ENCODE measurements at places on chromosomes 13 and 19.

DNA sequence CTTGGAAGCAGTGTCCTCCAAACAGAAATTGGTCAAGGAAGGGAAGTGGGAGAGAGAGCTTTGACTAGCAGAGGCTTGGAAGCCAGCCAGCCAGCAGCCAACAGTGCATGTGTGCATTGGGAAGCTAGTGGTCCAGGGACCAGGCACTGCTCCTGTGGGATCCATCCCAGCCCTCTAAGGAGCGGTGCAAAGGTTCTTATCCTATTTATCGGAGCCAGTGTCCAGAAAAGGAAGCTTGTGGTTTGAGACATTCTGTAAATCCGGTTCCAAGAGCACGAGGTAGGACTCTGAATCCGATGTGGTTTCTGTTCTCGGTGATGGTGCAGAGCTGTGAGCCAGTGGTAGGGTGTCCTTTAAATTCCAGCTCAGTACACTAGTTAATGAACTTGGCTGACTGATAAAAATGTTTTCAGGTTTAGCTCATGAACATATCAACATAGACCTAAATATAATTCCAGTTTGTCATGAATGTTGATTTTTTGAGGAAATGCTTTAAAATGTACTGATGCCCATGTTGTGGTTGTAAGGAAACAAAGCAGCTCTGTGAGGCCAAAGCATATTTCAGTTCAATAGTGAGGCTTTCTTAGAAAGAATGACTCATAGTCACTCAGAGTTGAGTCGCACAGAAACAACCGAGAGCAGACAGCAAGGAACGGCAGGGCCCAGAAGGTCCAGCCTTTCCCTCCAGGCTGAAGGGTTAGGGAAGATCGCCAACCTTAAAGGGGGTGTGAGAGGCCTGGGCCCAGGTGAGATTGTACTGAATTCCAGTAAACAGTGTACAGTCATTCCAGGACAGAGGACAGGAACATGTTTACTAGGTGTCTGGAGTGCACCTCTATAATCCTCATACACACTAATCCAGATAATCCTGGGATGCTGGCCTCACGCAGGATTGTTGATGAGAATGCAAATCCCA is 21.5 kb upstream of the GARRE1 start:
- DNase-seq: peak; percentile 75

DNA sequence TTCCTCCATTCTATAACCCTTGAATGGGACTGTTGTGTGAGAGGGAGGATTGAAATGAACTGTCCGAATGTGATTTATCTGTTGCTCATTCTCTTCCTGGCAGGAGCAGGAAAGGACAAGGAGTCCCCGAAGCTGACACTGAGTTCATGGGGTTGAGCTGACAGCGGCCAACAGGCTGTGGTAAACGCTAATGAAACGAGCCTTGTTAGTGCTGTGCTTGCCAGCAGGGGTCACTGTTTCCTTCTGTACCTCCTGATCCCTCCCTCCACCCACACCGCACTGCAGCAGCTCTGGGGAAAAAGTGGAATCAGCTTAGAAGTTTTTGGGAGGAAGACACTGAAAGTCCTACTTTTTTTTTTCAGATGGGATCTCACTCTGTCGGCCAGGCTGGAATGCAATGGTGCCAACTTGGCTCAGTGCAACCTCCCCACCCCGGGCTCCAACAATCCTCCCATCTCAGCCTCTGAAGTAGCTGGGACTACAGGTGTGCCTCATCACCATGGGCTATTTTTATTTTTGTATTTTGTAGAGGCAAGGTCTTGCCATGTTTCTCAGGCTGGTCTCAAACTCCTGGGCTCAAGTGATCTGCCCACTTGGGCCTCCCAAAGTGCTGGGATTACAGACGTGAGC is 6.7 kb upstream of the ZNF761 start:
- peak; percentile 79 for DNase-seq

DNA sequence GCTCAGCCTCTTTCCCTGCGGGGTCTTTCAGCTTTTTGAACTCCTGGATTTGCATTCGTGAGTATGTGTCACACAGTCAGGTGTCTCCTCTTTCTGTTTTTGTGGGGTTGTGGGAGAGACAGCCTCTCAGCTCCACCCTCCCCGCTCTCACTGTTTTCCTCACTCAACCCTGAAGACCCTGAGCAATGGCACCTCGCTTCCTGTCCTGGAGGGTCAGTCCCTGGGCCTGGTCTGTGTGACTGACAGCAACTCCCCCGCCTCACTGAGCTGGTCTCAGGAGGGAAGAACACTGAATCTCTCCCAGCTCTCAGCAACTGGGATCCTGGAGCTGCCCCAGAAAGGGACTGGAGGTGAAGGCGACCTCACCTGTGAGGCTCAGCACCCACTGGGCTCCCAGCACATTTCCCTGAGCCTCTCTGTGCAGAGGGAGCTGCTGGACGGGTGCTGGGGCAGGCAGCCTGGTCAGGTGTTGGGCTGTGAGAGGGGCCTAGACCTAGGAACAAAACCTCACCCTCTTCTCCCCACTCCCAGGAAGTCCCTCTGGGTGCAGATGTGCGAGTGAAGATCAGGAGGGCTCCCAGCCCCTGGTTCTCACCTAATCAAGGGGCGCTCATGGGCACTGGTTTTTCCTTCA is 4.2 kb upstream of the SIGLEC7 start:
- no peak for DNase-seq

- DNase-seq: no peak
Observed at GRCh38 chr19:2421581-2422306, 5.6 kb downstream of the TIMM13 start.

DNA sequence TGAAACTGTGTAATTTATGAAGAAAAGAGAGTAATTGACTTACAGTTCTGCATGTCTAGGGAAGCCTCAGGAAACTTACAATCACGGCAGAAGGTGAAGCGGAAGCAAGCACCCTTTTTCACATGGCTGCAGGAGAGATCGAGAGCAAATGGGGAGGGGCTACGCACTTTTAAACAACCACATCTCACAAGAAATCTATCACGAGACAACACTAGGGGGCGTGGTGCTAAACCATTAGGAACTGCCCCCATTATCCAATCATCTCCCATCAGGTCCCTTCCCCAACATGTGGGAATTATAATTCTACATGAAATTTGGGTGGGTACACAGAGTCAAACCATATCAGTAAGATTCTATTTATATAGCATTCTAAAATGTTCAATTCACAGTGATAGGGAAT is 114.8 kb upstream of the TRPC4 start:
- no peak for DNase-seq

DNA sequence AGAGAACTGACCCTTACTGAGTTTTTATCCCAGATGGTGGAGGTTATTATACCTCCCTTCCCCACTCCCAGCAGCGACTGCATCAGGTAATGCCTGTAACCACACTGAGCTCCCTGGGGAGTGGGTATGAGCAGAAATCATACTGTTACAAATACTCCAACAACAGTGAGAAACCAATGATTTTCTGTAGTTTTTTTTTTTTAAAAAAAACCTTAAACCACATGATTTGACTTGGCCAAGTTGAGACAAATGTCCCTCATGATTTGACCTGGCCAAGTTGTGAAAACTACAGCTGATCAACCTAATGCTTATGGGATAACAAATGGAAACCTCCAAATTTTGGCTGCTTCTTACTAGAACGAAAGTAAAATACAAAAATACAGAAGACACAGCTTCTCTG is 33.1 kb upstream of the SERP2 start:
- DNase-seq: no peak

GRCh38 chr13:73521290-73521624 is 462.5 kb downstream of the KLF5 start:
- DNase-seq: no peak

DNA sequence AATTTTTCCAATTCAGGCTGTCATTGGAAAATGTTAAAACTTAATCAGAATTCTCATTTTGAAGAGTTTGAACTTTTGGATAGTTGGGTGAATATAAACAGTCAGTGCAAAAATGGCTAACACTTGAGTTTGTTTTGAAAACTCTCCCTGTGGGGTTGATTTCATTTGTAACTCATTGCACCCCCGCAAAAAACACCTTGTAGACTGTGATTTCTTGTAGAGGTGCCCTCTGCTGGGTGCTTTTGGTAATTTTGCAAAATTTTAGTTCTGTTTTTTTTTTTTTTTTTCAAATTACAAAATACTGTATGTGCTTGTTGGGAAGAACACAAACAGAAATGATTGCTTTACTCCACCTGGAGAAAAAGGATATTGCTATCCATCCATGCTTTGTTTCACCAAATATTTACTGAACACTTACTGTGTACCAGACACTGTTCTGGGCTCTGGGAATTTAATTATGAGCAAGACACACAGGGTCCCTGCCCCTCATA is 28.2 kb upstream of the GPI start:
- DNase-seq: no peak

- no peak for DNase-seq
Observed at GRCh38 chr13:40047322-40047771, 391.9 kb downstream of the COG6 start.

DNA sequence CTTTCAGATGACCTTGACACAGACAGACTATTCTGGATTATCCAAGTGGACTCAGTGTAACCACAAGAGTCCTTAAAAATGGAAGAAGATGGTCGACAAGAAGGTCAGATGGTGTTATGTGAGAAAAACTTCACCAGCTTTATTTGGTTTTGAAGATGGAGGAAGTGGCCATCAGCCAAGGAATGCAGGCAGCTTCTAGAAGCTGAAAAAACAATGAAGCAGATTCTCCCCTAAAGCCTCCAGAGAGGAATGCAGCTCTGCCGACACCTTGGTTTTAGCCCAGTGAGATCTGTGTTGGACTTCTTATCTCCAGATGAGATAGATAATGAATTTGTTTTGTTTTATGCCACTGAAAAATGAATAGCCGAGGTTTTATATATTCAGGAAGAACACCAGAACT is 501.5 kb downstream of the DCT start:
- no peak for DNase-seq

DNA sequence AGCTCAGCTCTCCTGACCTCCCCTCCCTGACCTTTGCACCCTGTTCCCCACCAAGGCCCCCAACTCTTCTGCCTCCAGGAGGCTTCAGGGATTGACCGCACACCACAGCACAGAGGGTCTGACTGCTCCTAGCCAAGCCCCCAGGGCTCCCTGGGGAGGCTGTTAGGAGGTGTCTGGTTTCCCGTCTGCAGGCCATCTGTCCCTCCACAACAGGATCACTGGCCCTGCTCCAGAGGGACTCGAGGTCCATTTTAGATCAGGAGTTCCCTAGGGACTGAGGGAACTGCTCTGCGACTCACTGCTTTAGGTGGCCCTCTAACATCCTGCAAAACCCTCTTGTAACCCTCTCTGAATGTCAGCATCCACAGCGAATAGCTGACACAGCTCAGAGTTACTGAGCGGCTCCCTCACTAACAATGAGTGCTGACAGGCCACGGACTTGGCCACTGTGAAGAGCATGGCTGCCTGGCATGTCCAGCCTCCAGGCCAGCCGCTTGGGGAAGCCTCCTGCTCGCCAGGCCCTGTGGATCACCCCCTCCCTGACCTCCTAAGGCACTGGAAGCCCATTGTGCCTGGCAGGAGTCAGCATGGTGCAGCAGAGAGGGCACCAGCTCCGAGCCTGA is 17.7 kb downstream of the GRIK5 start:
- no peak for DNase-seq

DNA sequence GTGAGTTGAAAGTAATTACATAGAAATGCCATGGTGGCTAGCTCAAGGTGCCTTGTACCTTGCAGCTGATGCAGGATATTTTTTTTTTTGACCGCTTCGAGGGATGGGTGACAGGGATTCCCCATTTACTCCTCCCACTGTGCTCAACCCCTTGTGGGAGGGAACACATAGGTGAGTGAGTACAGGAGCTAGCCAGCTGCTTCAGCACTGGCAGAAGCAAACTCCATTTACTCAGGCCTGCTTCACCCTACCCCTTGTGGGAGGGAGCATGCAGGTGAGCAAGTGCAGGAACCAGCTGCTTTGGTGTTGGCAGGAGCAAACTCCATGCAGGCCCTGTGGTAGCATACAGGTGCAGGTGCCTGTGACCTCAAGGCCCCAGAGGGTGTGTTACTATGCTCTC is 330.1 kb downstream of the TDRD3 start:
- no peak for DNase-seq

GRCh38 chr13:99416411-99417121 is 84.7 kb upstream of the TM9SF2 start:
- DNase-seq: peak; percentile 33

- DNase-seq: no peak
Observed at GRCh38 chr13:36143738-36144137, 12.6 kb upstream of the DCLK1 start.

DNA sequence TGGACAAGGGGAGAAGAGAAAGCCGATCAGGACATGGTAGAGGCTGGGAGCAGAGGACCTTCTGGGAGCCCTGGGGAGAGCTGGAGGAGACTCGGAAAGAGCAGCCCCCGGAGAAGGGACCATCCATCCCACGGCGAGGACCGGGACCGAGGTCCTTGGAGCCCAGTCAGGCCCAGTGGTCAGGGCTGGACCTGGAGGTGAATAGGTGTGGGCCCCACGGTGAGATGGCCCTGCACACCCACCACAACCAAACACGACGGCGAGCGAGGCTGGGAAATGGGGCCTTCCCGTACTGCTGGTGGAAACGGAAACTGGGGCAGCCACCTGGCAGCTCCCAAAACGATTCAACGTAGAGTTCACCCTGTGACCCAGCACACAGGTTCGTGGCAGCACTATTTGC is 3.7 kb upstream of the NTN5 start:
- no peak for DNase-seq

DNA sequence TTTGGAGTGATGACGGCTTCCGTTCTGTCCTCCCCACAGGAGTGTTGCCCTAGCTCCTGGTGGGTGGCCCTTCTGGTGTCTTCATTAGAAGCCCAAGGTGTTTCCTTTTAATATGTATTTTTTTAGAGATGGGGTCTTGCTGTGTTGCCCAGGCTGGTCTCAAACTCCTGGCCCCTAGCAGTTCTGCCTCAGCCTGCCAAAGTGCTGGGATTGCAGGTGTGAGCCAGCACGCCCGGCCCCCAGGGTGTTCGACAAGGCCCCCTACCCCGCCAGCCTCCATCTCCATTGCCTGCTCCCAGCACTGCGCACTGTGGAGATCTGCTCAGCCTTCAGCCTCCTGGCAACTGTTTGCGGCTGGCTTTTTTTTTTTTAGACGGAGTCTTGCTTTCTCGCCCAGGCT is 31.2 kb downstream of the BTBD2 start:
- DNase-seq: no peak

Measured in ovary (tissue), 10 donors.